ENCODE measurements at places on chromosomes 4 and X.

DNA sequence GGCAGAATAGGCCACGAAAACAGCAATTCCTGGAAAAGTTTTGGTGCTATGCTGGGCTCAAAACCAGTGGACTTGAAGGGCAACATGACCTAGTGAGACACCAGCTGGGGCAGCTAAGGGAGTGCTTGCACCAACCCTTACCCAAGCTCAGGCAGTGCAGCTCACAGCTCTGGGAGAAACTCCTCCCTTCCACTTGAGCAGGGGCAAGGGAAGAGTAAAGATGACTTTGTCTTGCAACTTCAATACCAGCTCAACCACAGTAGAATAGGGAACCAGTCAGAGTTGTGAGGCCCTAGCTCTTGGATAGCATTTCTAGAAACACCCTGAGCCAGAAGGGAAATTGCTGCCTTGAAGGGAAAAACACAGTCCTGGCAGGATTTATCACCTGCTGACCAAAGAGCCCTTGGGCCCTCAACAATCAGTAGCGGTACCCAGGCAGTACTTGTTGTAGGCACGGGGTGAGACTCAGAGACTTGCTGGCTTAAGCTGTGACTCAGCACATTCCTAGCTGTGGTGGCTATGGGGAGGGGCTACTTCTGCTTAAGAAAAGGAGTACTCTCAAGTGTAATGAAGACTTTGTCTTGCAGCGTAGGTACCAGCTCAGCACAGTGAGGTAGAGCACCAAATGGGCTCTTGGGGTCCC is 19.7 kb upstream of the ABCG2 start:
- no peaks in the 10 kb centered on the region for H3K4me1 ChIP-seq
- DNase-seq: peak; percentile 50
- peak overlapping the region; percentile 27 for H3K27ac ChIP-seq
- H3K27me3 ChIP-seq: no peaks in the 10 kb centered on the region
- H3K4me3 ChIP-seq: no peak overlapping the region

DNA sequence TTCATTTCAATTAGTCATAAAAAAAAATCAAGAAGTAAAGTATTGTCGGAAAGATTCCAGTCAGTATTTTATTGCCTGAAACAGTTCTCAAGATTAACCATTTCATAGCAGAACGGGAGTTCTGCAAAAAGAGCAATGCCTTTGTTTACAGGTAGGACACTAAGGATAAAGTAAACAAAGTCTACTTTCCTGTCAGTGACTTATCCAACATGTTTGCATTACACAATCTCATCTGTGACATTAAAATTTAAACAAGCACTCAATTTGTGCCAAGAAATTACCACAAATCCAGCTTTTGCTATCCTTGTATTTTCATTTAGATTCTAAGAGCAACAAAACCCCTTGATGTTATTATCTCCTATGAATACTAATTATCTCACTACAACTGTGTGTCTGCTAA is 306.5 kb upstream of the LDB2 start:
- no peaks in the 10 kb centered on the region for H3K4me1 ChIP-seq
- H3K4me3 ChIP-seq: no peak overlapping the region
- no peaks in the 10 kb centered on the region for H3K36me3 ChIP-seq
- no peaks in the 10 kb centered on the region for H3K27me3 ChIP-seq

DNA sequence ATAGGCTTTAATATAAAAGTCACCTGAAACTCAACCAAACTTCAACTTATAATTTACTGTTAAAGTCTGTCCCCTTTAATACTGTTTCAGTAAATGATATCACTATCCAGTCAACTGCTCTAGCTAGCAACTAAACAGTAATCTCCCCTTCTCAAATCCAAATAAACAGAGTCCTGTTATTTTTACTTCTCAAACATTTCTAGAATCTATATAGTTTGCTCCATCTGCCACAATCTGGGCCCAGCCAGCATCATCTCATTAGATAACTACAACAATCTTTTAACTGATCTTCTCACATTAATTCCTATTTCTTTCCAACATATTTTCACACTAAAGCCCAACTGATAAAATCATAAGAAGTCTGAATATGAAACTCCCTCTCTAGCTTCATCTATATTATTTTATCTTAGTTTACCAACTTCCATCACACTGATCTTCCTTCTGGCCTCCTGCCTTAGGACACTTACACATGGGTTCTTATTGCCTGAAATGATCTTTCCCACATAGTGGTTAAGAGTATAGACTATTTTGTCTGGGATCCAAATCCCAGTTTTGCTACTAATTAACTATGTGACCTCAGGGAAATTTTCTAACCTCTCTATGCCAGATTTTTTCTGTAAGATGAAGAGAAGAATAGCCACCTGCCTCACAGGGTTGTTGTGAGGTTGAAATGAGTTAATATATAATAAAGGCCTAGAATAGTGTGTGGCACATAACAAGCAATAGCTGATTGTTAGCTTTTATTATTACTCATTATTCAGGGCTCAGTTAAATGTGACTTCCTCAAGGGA is 18.6 kb downstream of the TBCK start:
- H3K4me3 ChIP-seq: no peak overlapping the region
- H3K27me3 ChIP-seq: no peaks in the 10 kb centered on the region
- H3K36me3 ChIP-seq: no peaks in the 10 kb centered on the region

- H3K4me1 ChIP-seq: no peaks in the 10 kb centered on the region
- no peaks in the 10 kb centered on the region for H3K36me3 ChIP-seq
- peaks cover 42% of the 10 kb centered on the region for H3K27me3 ChIP-seq
- H3K27ac ChIP-seq: no peak overlapping the region
- DNase-seq: no peak
Measured at GRCh38 chrX:71823391-71824057, 60.4 kb downstream of the CXorf49B start.

DNA sequence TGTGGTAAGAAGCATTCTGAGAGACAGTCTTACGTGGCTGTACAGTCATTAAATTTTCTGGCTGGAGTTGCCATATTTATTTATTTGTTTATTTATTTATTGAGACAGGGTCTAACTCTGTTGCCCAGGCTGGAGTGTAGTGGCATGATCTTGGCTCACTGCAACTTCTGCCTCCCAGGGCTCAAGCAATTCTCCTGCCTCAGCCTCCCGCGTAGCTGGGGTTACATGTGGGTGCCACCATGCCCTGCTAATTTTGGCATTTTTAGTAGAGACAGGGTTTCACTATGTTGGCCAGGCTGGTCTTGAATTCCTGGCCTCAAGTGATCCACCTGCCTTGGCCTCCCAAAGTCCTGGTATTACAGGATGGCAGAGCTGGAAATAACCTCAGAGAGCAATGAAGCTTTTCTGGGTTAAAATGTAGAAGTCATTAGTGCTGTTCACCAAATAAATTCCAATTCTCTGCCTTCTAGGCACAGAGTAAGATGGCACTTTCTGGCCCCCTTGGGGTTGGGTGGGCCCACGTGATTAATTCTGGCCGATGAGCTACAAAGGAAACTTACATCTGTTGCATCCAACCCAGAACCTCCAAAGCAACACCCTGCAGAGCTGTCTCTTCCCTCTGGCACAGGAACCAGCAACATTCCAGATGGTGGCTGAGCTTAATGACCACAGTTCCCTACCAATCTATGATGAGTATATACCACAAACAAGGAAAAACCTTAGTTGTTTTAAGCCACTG is 4.5 kb downstream of the MRFAP1 start:
- peaks cover 34% of the 10 kb centered on the region for H3K36me3 ChIP-seq
- DNase-seq: no peak
- peaks cover 12% of the 10 kb centered on the region for H3K4me1 ChIP-seq
- no peak overlapping the region for H3K4me3 ChIP-seq

Data from Calu3 (cell line).